Naive thymus-derived CD4-positive, alpha-beta T cell (primary cell): ENCODE measurements at places on chromosomes 7 and 10. TPM values are rescaled to one million over a fixed set of nuclear protein-coding genes. Genes with fewer than 3 reads are reported as not detected.

HBP1 gene
- polyA plus RNA-seq, result 63.9 TPM

C7orf33 gene
- not detected for polyA plus RNA-seq

FBXL15 gene
- polyA plus RNA-seq, result 26.7 TPM

NUDCD3 gene
- 55.6 TPM for polyA plus RNA-seq

MUC3A gene
- polyA plus RNA-seq, result not detected

SPDYE16 gene
- polyA plus RNA-seq, result 0.26 TPM

AUTS2 gene
- polyA plus RNA-seq, result 0.55 TPM

WNT2 gene
- polyA plus RNA-seq, result not detected

PCBD1 gene
- polyA plus RNA-seq, result 6.3 TPM

HMX2 gene
- 0.14 TPM for polyA plus RNA-seq

CFTR gene
- not detected for polyA plus RNA-seq

PLAU gene
- not detected for polyA plus RNA-seq

DNA sequence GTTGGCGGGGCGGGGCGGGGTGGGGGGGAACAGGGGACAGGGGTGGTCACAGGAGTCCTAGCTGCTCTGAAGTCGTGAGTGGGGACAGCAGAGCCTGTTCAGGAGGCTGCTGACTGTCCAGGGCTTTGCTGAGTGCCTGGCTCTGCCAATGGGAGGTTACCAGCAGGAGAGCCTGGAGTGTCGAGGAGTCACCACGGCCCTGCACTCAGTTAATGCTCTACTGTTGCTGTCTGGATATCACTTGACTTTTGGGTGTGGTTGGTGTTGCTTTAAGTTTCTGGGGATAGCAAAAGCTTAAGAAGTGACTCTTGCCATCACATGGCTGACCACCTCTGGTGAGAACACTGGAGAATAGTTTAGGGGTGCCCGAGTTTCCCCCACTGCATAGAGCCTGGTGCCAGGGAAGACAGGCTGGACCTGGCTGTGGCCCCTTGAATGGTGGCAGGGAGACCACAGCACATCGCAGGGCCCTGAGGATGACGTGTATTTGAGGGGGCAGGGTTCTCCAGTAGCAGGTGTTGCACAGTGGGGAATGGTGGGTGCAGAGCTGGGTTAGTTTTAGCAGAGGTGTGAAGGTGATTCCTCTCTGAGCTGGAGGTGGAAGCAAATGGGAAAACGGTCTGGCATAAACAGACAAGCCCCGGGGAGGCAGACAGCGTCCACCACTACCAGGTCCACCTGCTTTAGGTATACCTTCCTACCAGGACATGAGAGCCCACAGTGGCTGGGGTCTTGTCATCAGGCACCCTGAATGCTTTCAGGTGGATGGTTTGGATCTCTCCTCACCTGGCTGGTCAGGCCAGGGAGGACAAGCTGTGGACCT lies 54.2 kb upstream of the CAMK2B start:
- no peak for DNase-seq

GRCh38 chr10:96205580-96205979 lies 65.8 kb downstream of the BLNK start:
- DNase-seq, result no peak

DNA sequence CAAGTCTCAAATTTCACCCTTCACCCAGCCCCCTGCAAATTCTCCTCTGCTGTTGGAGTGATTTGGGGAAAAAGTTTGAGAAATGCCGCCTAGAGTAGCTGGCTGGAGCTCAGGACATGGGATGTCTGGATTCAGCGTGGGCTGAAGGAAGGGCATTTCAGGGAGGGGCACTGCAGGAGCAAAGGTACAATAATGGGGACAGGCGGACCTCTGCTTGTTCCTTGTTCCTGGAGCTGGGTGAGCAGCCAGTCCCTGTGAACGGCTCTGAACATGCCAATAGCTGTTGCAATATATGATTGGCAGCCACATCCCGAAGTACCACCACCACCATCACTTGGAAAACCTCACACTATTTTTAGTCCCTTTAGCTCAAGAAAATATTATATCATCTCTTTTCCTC lies 23.4 kb downstream of the ADRA2A start:
- DNase-seq, result no peak

- DNase-seq, result no peak
Observed at GRCh38 chr7:127239814-127240213, 12.9 kb downstream of the GRM8 start.

- no peak for DNase-seq
Observed at GRCh38 chr7:123425246-123425645, 109.1 kb downstream of the IQUB start.

DNA sequence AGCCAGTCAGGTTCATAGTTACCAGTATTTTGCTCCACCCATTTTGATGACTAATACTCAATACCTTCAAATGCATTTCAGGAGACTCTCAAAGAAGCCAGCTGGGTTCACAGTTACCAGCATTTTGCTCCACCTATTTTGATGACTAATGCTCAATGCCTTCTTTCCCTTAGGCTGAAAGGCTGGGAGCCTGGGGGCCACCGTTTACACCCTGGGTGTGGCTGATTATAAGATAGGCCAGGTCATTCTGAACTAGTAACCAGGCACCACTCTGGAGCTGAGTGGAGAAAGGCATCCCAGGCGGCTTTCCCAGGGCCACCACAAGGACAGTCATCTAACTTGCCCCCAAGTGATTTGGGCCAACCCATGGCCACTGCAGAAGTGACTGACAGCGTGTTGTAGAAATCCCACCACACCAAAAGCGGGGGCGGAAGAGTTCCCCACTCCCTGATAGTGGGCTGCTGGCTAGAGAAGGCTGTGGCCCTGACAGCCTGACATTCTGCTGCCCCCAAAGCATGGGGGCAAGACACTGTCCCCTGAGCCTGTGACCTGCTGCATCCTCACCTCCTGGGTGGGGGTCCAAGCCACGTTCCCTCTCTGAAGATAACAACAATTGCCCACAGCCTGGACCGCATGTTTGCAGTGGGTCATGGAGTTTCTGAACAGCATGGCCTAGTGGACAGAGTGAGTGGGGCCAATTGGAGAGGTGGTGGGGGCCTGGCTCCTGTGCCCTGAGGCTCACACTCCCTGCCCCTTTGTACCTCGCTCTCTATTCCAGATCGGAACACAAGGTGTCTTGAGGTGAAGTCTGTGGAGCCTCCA lies 23.0 kb upstream of the ZNF488 start:
- no peak for DNase-seq

- no peak for DNase-seq
Observed at GRCh38 chr7:157318015-157318706, 18.6 kb upstream of the DNAJB6 start.

- no peak for DNase-seq
Observed at GRCh38 chr7:108266491-108266890, 136.3 kb upstream of the LAMB4 start.

DNA sequence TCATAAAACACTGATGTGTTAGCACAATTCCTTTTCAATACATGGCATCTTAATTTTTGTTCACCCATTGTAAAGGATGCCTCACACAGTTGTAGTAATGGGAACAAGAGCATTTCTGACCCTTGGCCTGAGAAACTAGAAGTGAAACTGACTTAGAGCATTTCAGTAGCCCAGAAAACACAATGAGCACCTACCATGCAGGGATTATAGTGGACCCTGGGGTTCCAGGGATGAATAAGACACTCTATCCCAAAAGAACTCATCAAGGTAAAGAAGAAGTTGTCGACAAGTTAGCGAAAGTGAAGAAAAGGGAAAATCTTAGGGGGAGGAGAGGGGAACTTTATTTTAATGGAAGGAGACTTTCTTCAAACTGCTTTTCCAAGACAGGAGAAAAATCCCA lies 125.6 kb downstream of the NT5C2 start:
- DNase-seq, result no peak

GRCh38 chr10:17430647-17431355 lies 23.6 kb downstream of the ST8SIA6 start:
- DNase-seq, result peak; percentile 68

GRCh38 chr10:5484205-5484604 lies 15.2 kb downstream of the CALML5 start:
- DNase-seq, result no peak

DNA sequence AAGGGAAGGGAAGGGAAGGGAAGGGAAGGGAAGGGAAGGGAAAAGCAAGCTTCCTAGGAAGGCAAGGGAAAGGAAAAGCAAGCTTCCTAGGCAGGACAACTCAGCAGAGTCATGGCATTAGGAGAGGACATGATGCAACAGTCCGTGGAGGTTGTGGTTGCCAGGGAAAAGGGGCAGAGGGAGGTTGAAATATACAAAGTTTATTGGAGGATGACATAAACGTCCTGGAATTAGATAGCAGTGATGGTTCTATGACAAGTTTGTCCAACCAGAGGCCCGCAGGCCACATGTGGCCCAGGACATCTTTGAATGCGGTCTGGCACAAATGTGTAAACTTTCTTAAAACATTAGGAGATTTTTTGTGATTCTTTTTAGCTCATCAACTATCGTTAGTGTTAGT lies 59.8 kb upstream of the OPN4 start:
- no peak for DNase-seq

- DNase-seq, result peak; percentile 26
Observed at GRCh38 chr10:51960494-51960895, 261.1 kb upstream of the CSTF2T start.

DNA sequence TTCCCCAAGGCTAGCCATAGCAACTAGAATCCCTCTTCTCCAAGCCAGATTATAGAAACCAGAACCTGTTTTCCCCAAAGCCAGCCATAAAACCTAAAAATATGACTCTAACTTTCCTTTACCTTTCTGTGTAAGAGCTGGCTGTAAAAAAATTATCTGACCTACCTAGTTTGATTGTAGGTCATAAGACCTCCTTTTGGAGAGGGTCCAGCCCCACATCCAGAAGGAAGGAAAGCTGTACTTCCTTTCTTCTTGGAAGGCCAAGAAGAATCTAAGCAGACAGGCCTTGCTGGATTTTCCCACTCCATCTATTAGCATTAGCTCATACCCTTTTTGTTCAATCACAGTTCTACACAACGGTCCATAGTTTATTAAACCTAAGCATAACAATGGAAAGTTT lies 1006.3 kb downstream of the SORCS3 start:
- DNase-seq, result no peak

- no peak for DNase-seq
Observed at GRCh38 chr7:113078331-113078730, 8.3 kb downstream of the GPR85 start.

DNA sequence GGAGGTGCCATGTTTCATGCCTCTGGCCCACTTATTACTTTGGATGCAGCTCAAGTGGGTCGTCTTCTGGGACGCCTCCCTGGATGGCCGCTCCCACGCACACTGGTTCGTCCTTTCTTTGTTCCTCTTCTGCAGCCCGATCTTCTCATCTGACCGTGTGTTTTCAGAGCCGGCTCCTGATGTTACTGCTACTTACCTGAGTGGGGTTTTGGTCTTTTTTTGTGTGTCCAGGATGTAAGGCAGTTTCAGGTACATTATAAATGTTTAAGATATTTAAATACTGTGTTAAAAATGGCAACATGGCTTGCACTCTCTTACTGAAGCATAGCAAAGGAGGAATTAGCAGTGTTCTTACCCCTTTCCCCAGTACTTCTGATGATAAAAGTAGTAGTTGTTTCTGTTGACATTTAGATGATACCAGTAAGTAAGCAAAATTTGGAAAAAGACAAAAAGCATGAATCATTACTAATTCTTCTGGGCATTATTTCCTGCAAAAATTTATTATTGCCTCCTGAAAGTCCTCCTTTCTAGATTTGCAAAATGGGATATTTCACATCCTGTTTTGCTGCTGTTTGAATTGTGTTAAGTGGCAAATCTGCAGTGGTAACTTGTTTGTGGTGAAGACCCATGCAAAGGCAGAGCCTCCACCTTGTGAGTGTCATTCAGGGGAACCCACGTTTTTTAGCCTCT lies 59.4 kb downstream of the SHH start:
- DNase-seq, result no peak

GRCh38 chr10:124539935-124540641 lies 78.5 kb downstream of the LHPP start:
- DNase-seq, result peak; percentile 34

- no peak for DNase-seq
Observed at GRCh38 chr7:94561841-94562514, 52.4 kb downstream of the CASD1 start.

GRCh38 chr7:96199421-96199820 lies 122.5 kb downstream of the SLC25A13 start:
- DNase-seq, result no peak

DNA sequence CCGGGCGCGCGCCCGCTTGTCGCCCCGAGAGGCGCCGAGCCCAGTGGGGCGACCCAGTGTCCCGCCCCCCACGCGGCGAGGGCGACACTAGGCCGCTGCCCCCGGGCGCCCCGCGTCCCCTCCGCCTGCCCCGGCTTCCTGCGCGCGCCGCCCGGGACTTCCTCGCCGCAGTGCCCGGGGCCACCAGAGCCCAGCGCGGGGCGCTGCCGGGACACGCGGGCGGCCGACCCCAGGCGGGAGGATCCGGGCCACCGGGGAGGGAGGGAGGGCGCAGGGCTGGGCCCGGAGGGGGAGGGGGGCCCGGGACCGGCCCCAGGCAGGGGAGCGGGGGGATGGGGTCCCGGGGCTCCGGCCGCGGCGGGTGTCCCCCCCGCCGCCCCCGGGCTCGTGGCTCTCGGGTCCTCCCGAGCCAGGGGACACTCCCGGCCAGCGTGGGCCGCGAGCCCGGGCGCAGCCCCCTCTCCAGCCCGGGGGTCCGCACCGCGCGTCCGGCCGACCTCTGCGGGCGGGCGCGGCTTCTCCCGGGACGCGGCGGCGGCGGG lies 435 bp upstream of the PWWP2B start:
- peak; percentile 70 for DNase-seq

DNA sequence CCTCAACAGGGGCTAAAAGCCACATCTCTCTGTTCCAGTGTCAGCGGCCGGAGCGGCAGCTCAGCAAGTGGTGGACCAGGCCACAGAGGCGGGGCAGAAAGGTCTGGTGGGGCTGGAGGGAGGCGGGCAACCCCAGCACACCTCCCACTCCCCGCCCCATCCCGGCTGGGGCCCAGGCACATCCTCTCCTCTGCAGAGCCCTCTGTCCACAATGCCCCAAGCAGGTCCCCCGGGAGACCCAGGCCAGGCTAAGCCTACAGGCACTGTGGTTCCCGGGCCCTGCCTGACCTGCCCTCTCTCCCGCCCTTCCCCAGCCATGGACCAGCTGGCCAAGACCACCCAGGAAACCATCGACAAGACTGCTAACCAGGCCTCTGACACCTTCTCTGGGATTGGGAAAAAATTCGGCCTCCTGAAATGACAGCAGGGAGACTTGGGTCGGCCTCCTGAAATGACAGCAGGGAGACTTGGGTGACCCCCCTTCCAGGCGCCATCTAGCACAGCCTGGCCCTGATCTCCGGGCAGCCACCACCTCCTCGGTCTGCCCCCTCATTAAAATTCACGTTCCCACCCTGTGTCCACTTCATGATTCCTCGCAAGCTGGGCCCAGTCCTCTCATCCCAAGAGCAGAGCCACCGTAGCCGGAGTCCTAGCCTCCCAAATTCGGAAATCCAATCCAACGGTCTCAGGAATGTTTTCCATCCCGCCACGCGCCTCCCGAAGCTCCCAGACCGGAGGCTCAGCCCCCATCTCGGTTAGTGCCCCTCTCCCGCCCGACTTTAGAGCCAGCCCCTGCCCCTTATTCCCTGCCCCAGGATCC lies 2.1 kb downstream of the ADIRF start:
- DNase-seq, result no peak

DNA sequence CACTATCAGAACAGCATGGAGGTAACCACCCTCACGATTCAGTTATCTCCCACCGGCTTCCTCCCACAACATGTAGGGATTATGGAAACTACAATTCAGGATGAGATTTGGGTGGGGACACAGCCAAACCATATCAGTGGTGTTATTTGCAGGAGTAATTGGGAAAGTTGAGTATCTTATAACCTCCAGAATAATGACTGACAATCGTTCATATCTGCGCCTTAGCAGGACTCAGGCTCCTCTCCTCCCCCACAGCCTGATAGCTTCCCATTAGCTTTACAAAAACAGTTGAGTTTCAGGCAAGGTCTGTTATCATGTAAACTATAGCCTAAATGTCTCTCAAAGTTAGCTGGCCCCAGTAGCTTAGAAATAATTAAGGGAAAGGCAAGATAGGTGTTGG lies 3.4 kb upstream of the ERCC6 start:
- no peak for DNase-seq

GRCh38 chr10:23099816-23100215 lies 4.4 kb downstream of the MSRB2 start:
- DNase-seq, result no peak
